ENCODE measurements at places on chromosomes 3 and 15.
A peak's percentile ranks its signal among the peaks of the same experiment; 100 is the strongest.

GRCh38 chr3:10647376-10647775 is 142.0 kb upstream of the ATP2B2 start:
- H3K36me3 ChIP-seq, result no peaks in the 10 kb centered on the region
- H3K4me1 ChIP-seq, result no peaks in the 10 kb centered on the region
- H3K4me3 ChIP-seq, result no peak overlapping the region
- no peaks in the 10 kb centered on the region for H3K27me3 ChIP-seq
- H3K27ac ChIP-seq, result no peak overlapping the region

GRCh38 chr3:188320757-188321156 is 166.8 kb downstream of the LPP start:
- H3K4me3 ChIP-seq, result no peak overlapping the region
- no peaks in the 10 kb centered on the region for H3K36me3 ChIP-seq
- peaks cover 33% of the 10 kb centered on the region for H3K4me1 ChIP-seq
- no peak for DNase-seq

DNA sequence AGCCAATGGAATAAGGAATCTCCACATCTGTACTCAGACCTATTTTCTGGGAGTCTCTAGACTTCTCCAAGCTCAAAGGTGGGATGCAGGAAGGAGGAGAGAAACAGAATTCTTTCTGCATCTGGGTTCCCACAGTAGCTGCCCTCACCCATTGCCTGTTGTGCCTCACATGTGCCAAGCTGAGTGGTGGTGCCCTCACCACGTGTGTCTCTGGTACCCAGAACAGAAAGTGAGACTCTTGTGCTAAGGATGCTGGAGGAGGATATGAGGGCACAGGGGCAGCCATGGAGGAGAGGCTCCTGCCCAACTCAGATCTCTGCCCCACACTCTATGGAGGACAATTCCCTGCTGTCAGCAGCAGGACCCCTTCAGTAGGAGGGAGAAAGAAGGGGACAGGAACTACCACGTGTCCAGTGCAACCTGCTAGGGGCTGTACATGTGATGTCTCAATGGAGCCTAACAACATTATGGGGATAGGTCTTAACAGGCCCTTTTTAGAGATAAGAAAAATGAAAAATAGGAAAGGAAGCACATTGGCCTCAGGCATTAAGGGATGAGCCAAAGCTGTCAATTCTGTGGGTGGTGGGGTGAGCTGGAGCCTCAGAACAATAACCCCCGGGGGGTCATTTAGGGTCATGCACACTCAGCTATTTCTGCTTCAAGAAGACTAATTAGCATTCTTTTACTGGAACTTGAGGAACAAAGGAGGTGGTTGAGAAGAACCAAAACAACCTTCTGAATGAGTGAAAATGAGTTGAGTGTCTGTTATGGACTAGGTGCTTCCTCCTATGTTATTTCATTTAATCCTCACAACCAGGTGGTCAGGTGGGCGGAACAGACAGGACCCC is 16.3 kb upstream of the NOX5 start:
- no peaks in the 10 kb centered on the region for H3K27me3 ChIP-seq
- H3K4me1 ChIP-seq, result no peaks in the 10 kb centered on the region
- no peaks in the 10 kb centered on the region for H3K36me3 ChIP-seq
- DNase-seq, result peak; percentile 37

DNA sequence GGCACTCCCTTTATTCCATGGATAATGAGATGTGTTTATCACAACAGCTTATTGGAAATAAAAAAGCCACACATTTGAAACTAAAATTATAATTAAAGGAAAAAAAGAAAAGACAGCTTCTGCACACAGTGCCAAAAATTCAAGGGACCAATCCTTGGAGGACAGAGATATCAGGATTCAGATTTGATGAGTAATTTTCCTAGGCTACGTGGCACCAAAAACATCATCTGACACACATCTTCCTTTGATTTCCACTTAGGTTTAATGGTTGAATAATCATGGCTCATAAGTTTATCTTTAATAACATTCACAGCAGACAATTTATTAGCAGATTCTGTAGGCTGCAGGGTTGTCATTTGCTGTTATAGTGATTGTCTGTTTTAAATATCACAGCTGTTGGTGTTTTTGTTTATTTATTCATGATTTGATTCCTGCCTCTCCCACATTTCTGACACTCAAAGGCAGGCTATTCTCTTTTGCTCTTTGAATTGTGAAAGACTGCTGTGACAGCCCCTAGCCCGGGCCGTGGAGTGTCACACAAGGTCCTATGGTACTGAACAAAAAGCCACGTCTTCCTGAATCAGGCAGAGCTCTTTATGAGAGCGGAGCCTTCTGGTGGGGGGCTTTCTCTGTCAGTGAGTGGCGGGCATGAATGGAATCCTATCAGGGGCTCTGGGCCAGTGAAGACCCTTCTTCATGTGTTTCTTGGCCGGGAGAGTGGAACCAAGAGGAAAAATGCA is 708.5 kb downstream of the SQOR start:
- H3K36me3 ChIP-seq, result no peaks in the 10 kb centered on the region
- DNase-seq, result no peak
- no peak overlapping the region for H3K4me3 ChIP-seq
- H3K4me1 ChIP-seq, result no peaks in the 10 kb centered on the region

- H3K27me3 ChIP-seq, result no peaks in the 10 kb centered on the region
- peaks cover 45% of the 10 kb centered on the region for H3K4me1 ChIP-seq
- peak; percentile 91 for DNase-seq
Measured at GRCh38 chr3:57060089-57060821, at the start of gene SPATA12. Gene SPATA12, plus strand, starts transcription at chr3:57060664. Its CDS starts 13,031 bp downstream, at chr3:57073695.

DNA sequence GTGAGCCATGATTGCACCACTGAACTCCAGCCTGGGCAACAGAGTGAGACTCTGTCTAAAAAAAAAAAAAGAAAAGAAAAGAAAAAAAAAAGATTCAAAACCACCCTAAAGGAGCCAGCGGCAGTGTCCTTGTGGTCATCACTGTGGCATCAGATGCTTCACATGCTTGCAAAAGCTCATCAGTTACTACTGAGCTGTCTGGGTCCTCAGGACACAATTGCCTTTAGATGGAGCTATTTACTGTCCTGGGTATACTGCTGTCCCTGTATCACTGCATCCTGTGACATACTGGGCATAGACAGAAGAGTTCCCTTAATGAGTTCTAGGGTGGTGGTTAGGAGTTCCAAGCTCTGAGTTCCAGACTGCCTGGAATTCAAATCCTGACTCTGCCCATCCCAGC is 85.8 kb downstream of the LINGO1 start:
- DNase-seq, result no peak
- no peak overlapping the region for H3K27ac ChIP-seq
- no peaks in the 10 kb centered on the region for H3K36me3 ChIP-seq
- no peaks in the 10 kb centered on the region for H3K27me3 ChIP-seq

DNA sequence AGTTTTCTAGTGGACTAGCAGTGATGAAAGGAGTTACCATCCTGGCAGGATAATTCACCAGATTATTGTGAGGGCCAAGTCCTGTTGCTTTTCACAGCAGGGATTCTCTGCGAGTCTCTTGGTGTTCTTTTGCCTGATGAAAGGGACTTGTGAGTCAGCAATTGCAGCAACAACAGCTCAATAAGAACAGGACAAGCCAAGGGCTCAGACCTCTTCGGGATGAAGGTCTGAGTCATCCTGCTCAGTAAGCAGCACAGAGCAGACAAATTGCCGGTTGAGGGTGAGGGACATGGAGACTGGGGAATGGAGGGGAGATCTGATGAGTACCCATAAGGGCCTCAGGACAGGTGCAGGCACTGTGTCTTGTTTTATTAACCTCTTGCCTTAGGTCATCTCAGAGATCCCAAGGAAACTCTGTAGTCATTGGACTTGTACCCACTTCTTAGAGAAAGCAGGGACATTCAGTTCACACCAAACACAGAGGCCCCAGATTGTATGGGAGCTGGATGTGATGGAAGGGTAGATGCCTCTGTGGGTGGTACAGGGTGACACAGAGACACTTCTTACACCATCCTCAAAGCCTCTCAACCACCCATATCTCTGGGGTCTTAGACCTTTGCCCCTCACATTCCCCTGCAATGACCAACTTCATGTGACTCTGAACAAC is 173.8 kb upstream of the TLE3 start:
- no peaks in the 10 kb centered on the region for H3K27me3 ChIP-seq
- peaks cover 39% of the 10 kb centered on the region for H3K4me1 ChIP-seq

GRCh38 chr3:168881804-168882203 is 781.7 kb downstream of the MECOM start:
- no peak overlapping the region for H3K27ac ChIP-seq
- no peak for DNase-seq
- no peaks in the 10 kb centered on the region for H3K27me3 ChIP-seq
- peaks cover 11% of the 10 kb centered on the region for H3K4me1 ChIP-seq
- H3K4me3 ChIP-seq, result no peak overlapping the region

- no peaks in the 10 kb centered on the region for H3K36me3 ChIP-seq
- H3K4me3 ChIP-seq, result no peak overlapping the region
- H3K27me3 ChIP-seq, result no peaks in the 10 kb centered on the region
- no peak for DNase-seq
- no peak overlapping the region for H3K27ac ChIP-seq
Measured at GRCh38 chr3:137695351-137695750, 68.8 kb upstream of the SOX14 start.

DNA sequence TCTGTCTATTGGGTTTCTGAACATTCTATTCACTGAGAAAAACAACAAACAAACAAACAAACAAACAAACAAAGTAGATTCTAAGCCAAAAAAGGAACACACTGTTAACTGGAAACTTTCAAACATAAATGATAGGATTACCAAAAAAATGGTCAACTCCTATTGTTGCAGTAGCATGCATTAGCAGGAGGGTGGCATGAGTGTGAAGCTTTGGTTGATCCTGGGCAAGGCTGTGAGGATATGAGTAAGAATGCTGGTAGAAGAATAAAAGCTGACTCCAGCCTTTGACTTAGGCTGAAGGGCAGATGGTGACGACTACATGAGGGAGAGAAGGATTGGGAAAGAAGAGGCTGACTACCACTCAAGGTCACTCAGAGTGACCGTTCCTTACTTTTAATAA is 810.3 kb downstream of the VGLL3 start:
- no peak overlapping the region for H3K27ac ChIP-seq
- H3K4me3 ChIP-seq, result no peak overlapping the region
- no peaks in the 10 kb centered on the region for H3K27me3 ChIP-seq
- no peaks in the 10 kb centered on the region for H3K36me3 ChIP-seq
- no peak for DNase-seq
- no peaks in the 10 kb centered on the region for H3K4me1 ChIP-seq

- no peaks in the 10 kb centered on the region for H3K27me3 ChIP-seq
- no peaks in the 10 kb centered on the region for H3K4me1 ChIP-seq
- no peak for DNase-seq
- no peak overlapping the region for H3K27ac ChIP-seq
- no peaks in the 10 kb centered on the region for H3K36me3 ChIP-seq
Measured at GRCh38 chr3:146077181-146077580, 83.8 kb downstream of the PLOD2 start.

All from vagina (tissue), 2 donors.